ENCODE measurements at places on chromosomes 12 and 14.

- no peak for DNase-seq
Observed at GRCh38 chr14:87113286-87113685, 879.7 kb downstream of the GALC start.

DNA sequence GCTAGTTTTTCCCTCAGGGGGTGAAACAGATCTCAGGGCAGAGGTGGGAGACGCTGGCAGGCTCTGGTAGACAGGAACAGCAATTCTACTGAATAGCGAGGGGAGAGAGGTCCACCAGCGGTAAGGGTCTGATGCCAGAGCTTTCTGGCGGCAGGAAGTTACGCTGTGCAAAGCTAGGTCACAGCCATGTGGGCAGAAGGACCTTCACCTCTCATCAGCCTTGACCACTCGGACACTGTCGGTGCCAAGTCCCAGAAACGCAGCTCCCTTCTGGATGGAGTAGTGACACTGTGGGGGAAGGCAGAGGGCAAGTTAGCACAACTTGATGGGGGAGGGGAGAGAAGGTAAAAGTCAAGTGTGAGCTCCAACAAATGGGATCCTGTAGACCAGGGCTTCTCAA, 10.3 kb upstream of the ZNF740 start:
- DNase-seq, result no peak

DNA sequence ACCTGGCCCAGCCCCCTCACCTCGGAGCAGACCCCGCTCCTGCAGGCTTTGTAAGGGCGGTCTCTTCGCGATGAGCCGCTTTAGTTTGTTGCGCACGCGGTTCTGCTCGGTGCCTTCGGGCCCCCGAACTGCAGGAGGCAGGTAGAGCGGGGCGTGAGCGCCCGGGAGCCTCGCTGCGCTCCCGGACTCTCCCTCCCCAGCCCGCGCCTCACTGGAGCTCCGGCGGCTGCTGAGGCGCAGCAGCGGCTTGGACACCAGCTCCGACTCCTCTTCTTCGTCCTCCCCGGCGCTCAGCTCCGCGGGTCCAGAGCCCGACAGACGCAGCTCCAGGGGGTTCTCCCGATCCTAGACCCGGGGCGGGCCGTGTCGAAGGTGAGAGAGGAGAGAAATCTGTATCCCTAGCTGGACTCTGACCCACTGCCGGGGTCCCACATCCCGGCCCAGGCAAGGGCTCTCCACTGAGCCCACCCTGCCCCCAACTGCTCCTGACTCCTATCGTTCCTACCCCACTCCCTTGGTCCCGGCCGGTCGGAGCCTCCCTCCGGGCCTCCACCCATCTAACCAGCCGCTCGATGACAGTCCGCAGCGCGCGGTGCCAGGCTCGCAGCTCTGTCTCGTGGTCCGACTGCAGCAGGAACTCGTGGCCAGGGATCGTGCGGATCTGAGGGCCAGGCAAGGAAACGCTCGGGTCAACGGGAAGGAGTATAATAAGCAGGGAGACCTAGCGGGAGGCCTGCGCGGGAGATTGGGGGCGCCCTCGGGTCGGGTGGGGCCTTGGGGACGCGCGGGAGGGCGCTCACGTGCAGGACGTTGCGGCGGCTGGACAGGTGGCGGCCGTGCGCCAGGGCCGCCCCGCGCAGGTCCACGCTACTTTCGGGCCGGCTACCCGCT, 4.2 kb downstream of the ARHGAP9 start:
- no peak for DNase-seq

DNA sequence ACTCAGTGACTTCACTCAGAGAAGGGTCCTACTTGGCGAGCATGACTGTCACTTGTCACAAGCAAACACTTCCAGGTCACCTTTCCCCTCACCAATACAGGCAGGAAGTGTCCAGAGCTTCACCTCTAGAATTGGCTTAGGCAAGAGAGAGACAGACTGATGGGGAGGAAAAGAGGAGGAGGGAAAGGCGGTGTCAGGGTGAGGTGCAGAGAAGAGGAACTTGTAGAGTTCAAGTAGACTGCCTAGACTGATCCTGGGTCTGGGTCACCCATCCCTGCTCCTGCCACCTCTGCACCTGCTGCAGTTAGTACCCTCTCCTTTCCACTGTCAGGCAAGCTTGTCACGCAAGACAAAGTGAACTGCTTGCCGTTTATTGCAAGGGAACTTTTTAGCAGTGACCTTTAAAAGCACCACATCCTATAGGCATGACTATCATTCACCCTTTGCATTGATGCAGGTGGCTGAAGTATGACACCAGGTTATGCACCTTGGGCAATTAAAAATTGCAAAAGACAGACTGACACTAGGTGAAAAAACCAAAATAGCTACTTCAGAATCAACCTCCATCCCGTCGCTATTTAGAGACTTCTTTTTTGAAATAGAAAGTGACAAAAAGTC, 292.4 kb downstream of the SYT1 start:
- no peak for DNase-seq

- DNase-seq, result no peak
Observed at GRCh38 chr12:77406219-77406905, 341.0 kb upstream of the E2F7 start.

GRCh38 chr14:69792887-69793421, 4.1 kb downstream of the SLC10A1 start:
- no peak for DNase-seq

Measured in midbrain (tissue), 1 donor.